ENCODE measurements at places on chromosomes 5 and 9.

DNA sequence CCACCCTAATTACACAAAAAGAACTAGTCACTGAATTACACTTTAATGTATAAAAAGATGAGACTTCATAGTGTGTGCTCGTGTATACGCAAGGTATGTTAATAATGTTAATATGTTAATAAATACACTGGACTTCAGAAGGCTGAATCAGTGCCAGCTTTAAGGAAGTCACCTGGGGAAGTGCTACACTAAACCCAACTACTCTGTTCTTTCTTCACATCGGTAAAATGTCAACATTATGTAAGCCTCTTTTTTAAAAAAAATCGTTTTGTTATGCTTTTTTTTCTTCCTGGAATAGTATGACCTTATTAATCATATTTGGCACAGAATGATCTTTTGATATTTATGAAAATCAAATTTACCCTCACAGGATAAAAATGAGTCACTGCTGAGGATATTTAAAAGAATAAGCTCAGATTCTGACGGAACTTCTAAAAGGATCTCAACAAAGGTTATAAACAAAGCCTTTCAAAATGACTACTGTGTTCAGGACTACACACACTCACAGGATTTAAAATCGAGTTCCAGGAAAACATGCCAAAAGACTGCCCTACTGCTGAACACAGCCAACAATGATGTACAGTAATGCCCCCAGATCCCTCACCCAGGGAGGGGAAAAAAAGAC is 75.9 kb downstream of the AUH start:
- no peak for ATAC-seq

- ATAC-seq, result no peak
Observed at GRCh38 chr5:90601468-90601867, 42.9 kb downstream of the ADGRV1 start.

DNA sequence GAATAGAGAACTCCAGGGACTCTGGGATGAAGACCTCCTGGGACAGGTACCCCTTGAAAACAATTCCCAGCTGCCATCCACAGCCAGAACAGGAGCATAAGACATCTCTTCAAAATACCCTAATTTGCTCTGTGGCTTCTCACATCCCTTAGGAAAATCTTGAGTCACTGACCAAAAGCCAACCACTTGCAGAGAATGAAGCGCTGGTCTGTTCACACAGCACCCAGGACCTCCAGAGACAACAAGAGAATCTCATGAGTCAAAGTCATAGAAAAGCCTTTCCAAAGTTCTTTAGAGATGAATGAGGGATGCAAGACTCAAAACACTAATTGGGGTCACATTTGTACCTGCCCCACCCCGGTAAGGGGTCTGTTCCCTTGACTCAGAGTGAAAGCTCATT is 210.6 kb downstream of the SEMA5A start:
- no peak for ATAC-seq

DNA sequence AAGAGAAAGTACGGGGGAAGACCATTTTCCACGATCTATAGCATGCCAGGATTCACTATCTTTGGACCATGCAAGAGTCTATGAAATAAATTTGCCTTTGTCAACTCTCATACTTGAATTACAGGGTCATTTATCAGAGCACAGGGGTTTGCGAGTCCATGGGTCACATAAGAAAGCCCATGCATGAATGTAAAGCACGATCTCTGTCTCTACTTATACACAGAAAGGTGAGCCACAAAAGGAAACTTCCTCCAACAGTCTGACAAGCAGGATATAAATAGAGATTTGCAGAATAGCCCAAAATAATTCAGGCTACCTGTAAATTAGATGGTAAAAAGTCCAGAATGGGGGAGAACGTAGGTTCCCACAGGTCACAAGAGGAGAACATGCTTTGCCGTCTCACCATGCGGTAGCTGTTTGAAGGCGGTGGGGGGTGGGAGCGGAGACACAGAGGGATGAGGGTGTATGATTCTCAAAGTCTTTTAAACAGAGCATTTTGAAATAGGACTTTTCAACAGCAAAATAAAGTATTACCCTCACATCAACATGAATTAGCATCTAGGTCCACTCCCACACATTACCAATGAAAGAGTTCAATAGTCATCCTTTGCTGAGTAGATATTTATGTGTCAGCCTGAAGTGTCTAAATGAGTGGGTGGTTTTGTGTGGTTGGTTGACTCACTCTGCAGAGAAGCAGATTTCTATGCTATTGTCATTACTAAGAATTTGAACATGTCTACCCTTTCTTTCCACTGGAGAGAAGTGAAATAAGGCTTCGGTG is 279.7 kb downstream of the EBF1 start:
- peak; percentile 94 for ATAC-seq

- ATAC-seq, result no peak
Observed at GRCh38 chr9:71048280-71048679, 73.1 kb downstream of the TRPM3 start.

DNA sequence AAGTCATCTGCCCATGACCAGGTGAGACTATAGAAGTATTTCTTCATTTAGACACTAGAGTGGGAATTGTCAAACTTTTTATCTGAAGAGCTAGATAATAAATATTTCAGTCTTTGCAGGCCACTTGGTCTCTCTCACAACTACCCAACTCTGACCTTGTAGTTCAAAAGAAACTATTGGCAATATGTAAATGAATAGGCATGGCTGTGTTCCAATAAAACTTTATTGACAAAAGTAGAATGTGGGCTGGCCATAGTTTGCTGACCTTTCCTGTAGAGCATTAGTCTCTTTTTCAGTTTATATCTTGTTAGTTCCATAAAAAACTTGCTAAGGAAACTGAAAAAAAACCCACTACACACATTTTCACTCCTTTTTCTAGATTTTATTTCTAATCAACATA is 535.5 kb downstream of the PRR16 start:
- ATAC-seq, result no peak
